ENCODE measurements at places on chromosomes 11 and 22.

- no peak for DNase-seq
These were observed 520.0 kb upstream of the LUZP2 start for GRCh38 chr11:23976841-23977271.

- DNase-seq: no peak
These were observed 9.6 kb downstream of the PTDSS2 start for GRCh38 chr11:459511-460220.

DNA sequence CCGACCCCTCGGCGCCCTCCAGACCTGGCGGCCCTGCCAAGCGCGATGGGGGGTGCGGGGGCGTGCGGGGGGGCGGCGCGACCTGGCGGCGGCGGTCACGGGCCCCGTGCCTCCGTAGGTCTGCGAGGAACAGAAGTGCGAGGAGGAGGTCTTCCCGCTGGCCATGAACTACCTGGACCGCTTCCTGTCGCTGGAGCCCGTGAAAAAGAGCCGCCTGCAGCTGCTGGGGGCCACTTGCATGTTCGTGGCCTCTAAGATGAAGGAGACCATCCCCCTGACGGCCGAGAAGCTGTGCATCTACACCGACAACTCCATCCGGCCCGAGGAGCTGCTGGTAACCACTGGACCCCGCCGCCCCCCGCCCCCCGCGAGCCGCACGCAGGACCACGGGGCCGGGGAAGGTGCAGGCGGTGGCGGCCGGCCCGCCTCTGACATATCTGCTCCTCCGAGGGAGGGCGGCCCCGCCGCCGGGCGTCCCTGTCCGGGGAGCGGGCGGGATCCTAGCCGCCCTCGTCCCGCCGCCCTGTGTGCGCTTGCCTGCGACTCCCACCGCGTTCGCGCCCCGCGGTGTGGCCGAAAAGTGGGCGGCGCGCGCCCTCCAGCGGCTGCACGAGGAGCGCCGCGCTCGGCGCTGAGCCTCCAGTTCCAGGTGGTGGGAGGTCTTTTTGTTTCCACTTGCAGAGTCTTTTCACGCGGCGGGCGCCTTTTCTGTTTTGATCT lies 2.1 kb downstream of the CCND1 start:
- peak; percentile 59 for DNase-seq

- DNase-seq: no peak
These were observed 35.3 kb downstream of the IGSF9B start for GRCh38 chr11:133921513-133921912.

DNA sequence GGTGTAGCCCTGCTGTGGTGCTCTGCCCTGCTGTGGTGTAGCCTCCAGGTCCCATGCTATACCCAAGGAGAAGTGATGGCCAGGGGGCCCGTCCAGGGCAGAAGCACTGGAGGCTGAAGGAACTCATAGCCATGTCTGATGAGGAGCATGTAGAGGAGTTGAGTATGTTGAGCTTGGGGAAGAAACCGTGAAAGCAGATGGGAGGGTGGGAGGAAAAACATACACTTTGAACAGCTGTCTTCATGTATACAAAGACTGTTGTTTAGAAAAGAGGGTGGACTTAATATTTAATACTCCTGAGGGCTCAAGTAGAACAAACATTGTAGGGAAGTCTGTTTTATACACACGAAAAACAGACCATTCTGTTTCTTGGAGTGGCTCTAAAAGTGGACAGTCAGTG lies 26.6 kb upstream of the TTC12 start:
- DNase-seq: no peak

DNA sequence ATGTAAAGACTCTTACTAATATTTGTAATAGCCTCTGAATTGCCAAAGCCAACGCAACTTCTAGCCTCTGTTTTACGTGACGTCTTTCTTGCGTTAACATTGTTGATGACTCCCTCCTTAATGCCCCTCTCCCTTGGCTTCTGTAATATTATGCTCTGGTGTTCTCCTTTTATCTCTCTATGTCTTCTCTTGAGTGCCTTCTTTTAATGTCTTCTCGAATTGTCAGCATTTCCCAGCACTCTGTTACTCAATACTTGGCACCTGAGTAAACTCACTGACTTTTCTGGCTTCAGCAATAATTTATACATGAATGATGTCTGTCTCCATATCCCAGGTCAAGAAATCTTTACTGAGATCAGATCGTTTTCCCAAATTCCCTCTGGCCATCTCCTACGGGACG lies 68.5 kb upstream of the DDI1 start:
- no peak for DNase-seq

DNA sequence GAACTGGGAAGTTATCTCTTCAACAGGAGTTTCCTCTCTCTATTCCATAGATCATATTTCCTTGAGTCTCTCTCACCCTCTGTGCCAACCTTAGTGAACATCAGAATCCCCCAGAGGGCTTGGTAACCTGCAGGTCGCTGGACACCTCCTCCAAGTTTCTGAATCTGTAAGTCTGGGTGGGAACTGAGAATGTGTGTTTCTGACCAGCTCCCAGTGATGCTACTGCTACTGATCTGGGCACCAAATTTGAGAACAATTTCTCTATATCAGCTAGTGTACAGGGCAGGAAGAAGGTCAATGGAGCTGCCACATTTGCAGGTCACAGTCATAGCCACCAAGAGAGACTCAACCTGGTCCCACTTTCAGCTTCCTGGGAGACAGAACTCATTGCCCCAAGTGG lies 62.9 kb downstream of the RCN1 start:
- no peak for DNase-seq

DNA sequence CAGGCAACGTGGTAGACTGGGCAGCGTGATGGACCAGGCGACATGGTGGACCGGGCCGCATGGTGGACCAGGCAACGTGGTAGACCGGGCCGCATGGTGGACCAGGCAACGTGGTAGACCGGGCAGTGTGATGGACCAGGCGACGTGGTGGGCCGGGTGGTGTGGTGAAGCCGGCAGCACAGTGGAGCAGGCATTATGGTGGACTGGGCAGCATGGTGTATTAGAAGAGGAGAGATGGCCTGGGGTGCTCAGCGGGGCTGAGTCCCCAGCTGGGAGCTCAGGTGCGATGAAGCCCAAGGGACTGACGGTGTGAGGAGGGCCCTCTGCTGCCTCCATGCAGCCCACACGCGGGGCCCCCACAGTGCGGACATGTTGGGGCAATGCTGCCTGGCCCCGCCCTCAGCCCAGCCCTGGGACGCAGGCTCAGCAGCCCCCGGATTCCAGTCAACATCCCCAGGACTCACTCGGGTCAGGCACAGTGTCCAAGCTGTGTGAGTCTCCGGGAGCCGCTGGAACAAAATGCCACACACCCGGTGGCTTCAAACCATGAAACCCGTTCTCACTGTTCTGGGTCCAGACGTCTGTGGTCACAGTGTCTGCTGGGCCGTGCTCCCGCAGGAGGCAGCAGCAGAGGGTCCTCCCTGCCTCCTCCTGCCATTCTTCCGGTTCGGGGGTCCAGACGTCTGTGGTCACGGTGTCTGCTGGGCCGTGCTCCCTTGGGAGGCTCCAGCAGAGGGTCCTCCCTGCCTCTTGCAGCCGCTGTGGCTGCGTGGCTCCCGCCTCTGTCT lies 1084.9 kb downstream of the BRD1 start:
- DNase-seq: no peak

DNA sequence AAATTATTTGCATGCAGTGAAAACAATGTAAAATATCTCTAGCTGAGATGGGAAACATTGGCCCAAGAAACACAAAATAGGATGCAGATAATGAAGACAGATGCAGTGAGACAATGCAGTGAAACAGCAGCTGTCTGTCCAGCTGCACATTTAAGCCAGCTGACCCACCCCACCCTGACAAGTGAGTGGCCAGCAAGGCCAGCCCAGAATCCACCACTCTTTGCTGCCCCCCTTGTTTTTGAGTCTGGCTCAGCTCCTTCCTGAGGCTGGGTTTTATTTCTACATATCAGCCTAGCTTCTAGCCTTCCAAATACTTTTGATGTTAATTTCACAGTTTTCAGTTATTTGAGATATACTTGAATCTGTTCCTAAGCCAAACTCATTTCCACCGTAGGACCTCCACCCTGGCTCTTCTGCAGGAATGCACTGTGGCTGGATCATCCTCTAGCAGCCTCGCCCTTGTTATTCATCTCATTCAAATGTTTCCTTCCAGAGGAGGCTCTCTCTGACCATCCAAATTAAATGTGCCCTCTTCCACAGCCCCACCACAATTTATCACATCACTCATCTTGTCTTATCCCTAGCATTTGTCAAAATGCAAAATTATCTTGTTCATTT lies 154.1 kb upstream of the POU2AF2 start:
- no peak for DNase-seq

DNA sequence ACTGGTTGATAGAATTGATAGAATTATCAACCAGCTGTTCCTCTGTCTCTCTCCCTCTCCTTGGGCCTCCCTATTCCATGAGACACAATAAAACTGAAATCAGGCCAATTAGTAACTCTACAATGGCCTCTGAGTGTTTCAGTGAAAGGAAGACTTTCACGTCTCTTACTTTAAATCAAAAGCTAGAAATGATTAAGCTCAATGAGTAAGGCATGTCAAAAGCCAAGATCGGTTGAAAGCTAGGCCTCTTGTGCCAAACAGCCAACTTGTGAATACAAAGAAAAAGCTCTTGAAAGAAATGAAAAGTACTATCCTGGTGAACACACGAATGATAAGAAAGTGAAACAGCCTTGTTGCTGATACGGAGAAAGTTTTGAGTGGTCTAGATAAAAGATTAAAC lies 16.6 kb downstream of the PIH1D2 start:
- no peak for DNase-seq

- peak; percentile 60 for DNase-seq
These were observed 96.1 kb downstream of the MAML2 start for GRCh38 chr11:96246718-96247552.

- DNase-seq: no peak
These were observed at the start of gene INSC for GRCh38 chr11:15114501-15115475. Gene INSC, plus strand, starts transcription at chr11:15114923. Its CDS starts 34,252 bp downstream, at chr11:15149175.

GRCh38 chr11:117752721-117753237 lies 44.2 kb downstream of the DSCAML1 start:
- no peak for DNase-seq

GRCh38 chr11:60428517-60428916 lies 855 bp upstream of the MS4A5 start:
- DNase-seq: no peak

DNA sequence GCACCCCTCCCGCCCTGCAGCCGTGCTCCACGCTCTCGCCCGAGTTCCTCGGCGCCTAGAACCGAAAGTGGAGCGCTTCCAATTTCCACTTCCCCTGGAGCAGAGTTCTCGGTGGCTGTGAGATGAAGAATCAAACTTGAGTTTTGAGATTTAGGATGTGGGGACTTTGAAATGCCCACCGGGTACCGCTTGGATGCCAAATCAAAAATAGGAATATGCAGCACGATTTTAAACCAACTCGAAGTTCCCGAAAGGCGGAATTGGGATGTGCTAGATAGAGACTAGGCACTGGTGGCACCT lies 569 bp downstream of the POLA2 start:
- DNase-seq: peak; percentile 12

DNA sequence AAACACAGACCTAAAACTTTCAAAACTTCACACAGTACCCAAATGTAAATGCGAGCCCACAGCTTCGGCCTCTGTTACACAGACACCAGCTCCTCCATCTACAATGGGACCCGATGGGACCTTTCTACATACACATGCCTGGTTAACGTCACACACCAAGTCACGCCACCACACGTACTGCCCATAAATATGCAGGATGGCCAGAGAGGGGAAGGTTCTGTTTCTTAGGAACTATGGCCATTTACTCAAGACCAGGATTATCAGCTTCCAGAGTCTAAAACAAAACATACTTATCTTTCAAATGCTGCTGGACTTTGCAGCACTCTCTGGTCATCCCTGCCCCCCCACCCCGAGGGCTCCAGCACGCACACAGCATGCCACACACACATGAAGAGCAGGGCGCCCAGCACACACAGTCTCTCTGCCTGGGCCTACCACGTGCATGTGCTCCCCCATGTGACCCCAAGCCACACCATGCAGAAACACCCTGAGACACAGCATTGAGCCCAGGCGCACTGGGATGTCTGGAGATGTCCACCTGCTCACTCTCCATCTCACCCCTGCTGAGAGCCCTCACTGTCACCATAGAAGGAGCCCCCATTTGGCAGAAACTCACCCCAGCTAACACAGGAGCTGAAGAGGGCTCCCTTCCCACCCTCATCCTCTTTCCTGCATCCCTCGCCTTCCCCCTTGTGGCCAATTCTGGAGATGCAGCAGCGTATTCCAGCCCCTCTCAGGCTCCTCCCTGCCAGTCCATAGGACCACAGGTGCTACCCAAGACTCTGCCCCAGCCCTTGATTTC lies 61.8 kb downstream of the SLC22A12 start:
- DNase-seq: peak; percentile 56

- no peak for DNase-seq
These were observed 21.1 kb upstream of the VSTM5 start for GRCh38 chr11:93871526-93871925.

- no peak for DNase-seq
These were observed 249.0 kb downstream of the ST3GAL4 start for GRCh38 chr11:126604461-126604860.

- no peak for DNase-seq
These were observed 29.7 kb downstream of the SPATA19 start for GRCh38 chr11:133815636-133816035.

GRCh38 chr22:24986816-24987215 lies 34.3 kb downstream of the KIAA1671 start:
- no peak for DNase-seq

DNA sequence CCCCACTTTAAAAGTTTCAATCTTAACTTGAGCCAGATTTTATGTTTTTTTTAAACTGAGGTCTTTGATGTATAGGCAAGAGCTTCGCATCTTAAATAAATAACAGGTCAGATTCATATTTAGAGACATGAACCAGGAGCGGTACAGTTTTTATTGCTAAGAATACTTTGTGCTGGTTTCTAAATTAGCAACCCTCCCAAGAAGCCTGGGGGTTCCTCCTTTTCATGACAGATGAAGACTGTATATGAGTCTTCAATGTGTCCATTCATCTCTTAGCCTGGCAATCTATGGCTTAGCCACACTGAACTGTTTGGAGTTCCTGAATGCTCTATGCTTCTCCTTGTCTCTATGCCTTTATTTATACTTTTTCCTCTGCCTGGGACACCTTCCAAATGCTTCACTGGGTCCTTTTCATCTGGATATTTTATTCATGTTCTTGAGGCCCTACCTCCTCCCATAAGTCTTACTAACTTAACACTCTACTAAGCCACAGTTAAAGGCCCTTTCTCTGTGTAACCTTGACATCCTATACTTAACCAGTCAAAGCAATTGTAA lies 338.6 kb downstream of the INSC start:
- no peak for DNase-seq

GRCh38 chr22:30335236-30335635 lies 8.5 kb upstream of the TBC1D10A start:
- no peak for DNase-seq

DNA sequence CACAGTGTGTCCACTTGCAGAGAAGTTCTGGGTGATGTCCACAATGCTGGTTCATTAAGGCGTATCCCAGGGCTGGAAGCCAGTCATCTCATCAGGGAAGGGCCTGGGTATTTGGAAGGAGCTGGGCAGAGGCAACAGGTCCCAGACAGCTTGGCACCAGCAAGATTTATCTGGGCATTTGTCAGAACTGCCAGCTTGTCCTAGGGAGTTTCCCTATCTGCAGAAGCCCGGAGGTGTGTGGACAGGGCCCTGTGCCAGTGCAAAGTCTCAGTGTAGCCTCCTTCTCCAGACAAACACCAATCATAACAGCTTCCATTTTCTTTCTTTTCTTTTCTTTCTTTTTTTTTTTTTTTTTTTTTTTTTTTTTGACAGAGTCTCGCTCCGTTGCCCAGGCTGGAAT lies 125.3 kb upstream of the TIMP3 start:
- DNase-seq: no peak

- no peak for DNase-seq
These were observed 79.8 kb downstream of the KCNQ1 start for GRCh38 chr11:2524446-2525165.

GRCh38 chr11:122215244-122215992 lies 99.4 kb upstream of the BLID start:
- no peak for DNase-seq

All from T-helper 2 cell (primary cell).